ENCODE measurements at places on chromosomes 16 and 17.

DNA sequence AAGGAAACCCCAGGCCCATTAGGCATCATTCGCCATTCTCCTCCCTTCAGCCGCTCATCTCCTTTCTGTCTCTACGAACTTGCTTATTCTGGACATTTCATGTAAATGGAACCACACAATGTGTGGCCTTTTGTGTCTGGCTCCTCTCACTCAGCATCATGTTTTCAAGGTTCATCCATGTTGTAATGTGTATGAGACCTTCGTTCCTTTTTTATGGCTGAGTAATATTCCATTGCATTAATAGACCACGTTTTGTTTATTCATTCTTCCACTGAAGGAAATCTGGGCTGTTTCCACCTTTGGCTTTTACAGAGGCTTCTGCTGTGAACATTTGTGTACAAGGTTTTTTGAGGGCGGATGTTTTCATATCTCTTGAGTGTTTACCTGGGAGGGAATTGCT is 3.2 kb downstream of the CRISPLD2 start:
- DNase-seq: no peak

DNA sequence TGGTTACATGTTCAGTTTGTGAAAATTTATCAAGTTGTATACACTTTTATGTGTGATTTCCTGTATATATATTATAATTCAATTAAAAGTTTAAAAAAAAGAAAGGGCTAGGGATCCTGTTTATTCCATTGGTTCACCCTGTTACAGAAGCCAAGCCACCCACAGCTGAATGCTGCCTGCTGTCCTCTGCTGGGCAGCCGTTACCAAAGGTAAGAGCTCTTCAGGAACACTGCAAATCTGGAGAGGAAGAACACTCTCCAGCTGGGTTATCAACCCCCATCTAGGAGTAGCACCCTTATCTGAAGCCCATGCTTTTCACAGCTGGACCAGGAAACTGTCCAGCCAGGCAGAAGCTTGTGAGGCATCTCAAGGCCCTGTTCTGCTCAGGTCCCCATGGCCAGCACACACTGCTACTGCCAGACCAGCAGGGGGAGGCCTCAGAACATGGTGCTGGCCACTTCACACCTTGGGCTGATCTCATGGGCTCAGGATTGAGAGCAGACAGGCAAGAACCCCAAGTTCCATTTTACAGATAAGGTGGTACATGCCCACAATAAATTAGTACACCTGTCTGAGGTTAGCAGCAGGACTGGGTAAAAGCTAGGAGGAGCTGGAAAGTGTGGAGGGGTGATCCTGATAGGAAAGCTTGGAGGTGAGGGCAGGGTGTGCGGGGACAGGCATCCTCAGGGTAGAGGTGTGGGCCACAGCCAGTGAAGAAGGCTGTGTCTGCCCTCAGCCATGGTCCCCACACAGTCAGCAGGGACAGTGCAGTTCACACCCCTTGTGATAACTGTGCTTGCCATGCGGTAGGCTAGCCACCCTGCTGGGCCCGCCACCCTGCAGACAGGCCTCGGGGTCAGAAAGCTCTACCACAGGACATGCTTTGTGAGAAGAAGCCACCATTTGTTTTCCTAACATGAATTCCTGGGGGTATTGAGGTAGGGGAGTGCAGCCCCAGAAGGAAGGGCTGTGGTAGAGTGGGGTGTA is 54.3 kb upstream of the SREBF1 start:
- peak; percentile 73 for DNase-seq

DNA sequence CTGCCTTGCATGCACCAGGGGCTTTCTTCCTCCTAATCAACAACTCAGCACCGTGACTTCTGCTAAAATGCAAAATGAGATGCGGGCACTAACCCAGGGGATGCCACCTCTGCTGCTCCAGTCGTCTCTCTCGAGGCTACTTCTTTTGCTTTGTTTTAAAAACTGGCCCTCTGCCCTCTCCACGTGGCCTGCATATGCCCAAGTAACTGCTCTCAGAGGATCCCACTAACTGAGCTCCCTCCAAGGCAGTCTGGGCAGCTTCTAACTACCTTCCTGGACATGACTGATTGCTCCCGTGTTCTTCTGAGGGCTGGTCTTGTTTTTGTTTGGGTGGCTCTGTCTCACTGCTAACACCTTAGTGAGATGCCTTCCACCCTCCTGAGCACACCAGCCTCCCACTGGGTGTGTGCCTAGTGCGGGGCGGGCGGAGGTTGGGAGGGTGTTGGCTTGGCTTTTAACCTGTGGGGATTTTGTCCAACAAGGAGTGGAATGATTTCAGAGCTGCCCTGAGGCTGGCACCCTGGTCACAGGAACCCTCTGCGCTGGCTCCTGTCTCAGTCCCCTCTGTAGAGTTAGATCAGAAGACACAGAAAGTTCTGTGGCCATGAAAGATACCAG is 8.9 kb upstream of the LGALS9 start:
- DNase-seq: no peak

GRCh38 chr17:47855737-47856136 is 4.8 kb upstream of the SP6 start:
- DNase-seq: no peak

DNA sequence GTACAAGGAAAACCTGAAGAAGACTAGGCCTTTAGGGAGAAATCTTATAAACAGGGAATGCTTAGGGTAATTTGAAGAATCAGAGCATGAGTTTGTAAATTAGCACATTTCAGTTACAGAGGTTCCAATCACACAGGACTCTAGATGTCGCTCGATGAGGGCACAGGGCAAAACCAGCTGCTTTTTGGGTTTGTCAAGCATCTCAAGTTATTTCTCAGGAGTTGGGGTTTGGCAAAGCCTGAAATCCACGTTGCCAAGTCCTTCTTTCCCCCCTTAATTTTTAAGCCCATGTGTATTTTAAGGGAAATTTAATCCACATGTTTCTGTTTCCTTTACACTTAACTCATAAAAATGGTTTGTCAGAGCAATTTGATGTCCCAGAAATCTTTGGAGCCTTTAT is 146.9 kb downstream of the ANKFN1 start:
- no peak for DNase-seq

DNA sequence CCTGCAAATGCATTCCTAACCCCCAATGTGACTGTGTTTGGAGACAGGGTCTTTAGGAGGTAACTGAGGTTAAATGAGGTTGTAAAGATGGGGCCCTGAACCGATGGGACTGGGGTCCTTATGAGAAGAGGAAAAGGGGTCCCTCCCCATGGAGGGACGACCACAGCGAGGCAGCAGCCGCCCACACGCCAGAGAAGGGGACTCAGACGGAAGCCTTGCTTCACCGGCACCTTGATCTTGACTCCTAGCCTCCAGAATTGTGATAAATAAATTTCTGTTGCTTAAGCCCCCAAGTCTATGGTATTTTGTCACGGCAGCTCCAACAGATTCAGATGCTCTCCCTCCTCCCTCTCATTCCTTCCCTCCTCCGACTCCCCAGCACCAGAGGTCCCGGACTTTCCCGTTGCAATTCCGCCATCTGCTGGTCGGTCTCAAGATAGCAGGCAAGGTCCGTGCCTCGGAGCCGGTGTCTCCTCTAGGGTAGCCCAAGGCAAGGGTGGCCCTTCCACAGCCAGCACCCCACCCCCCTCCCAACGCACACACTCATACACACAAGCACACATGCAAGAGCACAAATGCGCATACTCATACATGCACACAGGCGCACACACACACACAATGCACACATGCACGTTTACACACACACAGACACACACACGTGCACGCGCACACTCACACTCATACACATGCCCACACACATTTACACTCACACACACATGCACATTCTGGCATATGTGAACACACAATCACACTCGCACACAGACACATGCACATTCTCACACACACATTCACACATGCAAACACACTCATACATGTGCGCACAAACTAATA is 23.1 kb upstream of the C16orf78 start:
- DNase-seq: peak; percentile 45

GRCh38 chr16:10616756-10617640 is 36.6 kb upstream of the EMP2 start:
- peak; percentile 47 for DNase-seq

- DNase-seq: no peak
Measured at GRCh38 chr16:81779536-81780320, 637 bp downstream of the PLCG2 start.

Measured in fibroblast of the aortic adventitia (primary cell).